ENCODE measurements at places on chromosomes 4 and X.

- DNase-seq: no peak
Observed at GRCh38 chrX:15939737-15940136, 85.1 kb upstream of the AP1S2 start.

- DNase-seq: no peak
Observed at GRCh38 chr4:87916626-87917025, 58.9 kb upstream of the SPP1 start.

DNA sequence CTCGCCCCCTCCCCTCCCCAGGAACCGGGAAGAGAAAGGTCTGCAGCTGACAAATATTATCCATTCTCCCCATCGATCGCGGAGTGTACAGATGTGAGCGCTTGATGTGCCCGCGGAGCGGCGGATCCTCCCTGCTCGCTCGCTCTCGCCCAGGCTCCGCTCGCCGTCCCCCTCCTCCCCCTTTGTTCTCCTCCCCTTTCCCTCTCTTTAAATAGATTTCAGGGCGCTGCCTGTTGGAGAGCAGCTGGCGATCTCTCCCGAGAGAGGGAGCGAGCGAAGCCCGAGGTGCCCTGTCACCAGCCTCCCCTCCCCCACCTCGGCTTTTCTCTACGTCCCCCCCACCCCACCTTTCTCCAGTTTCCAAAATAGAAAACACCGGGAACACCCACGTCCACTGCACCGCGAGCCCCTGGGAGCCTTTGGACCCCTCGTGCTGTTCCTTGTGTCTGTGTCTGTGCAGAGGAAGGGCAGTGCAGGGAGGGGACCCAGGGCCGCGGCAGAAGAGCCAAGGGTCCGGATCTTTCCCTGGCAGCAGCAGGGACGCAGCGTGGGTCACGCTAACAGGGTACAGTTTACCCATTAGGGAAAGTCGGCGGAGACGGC, 56.6 kb upstream of the BCOR start:
- DNase-seq: peak; percentile 69

GRCh38 chrX:150197388-150197787, 165.7 kb upstream of the MAMLD1 start:
- DNase-seq: no peak

DNA sequence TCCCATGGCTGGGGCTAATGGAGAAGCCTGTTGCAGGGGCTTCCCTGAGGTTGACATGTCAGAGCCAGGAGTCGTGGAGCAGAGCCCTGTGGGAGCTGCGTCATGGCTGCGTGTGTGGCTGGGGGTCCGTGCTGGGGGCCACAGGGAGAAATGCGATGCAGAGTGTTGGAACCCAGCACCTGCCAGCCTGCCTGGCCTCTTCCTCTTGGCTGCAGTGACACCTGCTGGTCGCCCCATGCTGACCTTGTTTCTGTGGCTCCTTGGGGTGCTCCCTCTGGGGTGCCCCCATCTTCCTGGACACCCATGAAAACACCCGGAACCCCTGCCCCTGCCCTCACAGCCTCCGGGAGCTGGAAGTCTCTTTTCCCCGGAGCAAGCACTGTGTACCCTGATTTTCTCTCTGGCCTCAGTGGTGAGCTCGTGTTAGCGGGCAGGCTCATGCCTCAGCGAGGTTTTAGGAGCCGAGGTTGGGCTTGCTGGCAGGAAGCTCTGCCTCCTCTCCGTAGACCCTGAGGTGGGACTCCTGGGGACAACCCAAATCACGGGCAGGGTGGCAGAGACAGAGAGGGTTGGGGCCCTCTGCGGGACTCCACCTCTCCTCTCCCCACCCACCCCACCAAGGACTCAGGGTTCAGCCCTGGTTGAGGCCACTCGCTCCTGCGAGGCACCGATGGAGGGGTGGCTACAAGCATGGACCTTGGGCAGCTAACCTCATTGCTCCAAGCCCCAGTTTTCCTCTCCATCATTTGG, 103.7 kb downstream of the SORCS2 start:
- DNase-seq: peak; percentile 48

GRCh38 chrX:38807873-38808272, 6.6 kb downstream of the MID1IP1 start:
- DNase-seq: no peak

DNA sequence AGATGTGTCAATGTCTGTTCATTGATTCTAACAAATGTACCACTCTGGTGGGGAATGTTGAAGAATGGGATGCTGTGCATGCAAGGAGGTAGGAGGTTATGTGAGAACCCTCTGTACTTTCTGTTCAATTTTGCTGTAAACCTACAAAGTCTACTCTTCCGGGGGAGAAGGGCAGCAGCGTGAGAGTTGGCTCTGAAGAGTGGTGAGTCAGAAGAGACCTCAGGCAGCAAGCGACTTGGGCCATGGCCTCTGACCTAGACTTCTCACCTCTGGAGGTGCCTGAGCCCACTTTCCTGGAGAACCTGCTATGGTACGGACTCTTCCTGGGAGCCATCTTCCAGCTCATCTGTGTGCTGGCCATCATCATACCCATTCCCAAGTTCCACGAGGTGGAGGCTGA, 26.7 kb downstream of the MANBA start:
- no peak for DNase-seq

GRCh38 chrX:103431316-103431715, 55.0 kb downstream of the BEX3 start:
- no peak for DNase-seq

- no peak for DNase-seq
Observed at GRCh38 chrX:57822398-57822797, 87.9 kb downstream of the ZXDA start.

DNA sequence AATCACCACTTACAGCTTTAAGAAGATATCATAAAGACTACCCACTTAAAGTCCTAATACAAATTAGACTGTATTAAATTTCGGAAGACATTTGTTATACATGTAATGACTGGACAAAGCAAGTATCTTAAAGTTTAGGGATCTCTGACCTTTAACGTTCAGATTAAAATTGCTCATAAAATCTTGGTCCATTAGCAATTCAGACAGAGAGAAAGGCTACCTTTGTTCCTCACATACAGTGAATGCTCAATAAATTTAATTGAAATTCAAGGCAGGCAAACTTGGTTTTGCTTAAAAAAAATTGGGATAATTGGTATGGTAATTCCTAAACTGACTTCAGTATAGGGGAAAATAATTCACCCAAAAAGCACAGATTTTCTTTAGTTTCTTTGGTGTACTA, 285.9 kb upstream of the EMCN start:
- no peak for DNase-seq

DNA sequence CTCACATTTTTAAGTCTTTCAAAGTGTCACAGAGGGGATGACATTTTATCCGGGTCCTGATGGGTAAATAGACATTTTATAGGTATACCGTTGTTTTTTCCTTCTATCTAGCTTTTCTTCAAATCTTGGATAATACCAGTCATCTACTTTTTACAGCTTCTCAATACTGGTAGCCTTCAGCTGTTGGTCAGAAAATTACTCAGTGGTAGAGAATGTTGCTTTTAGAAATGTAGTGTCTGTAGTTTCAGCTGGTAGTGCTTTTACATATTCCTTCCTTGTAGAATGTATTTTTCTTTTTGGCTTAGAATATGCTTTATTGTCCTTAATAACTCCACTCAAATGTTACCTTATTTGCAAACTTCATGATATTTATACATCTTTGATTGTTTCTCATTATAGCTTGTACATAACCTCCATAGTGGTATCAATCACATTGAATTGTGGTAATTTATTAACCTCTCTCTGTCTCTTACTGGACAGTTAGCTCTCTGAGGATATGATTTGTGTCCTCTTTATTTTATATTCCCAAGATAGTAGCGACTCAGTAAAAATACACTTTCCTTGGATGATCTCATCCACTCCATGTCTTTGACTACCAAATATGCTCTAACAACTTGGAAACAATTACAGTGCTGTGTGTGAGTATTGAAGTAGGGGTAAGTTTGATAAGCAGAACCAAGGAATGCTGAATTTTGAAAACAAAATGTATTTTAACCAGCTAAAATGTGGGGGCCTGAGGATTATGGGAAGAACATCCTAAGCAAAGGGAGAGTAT, 53.8 kb downstream of the RAP1GDS1 start:
- DNase-seq: no peak

- no peak for DNase-seq
Observed at GRCh38 chr4:152927737-152928136, 8.4 kb upstream of the FHDC1 start.

GRCh38 chrX:153800746-153801145, 6.3 kb downstream of the SSR4 start:
- DNase-seq: no peak

- DNase-seq: no peak
Observed at GRCh38 chrX:2334237-2334636, 166.5 kb downstream of the DHRSX start.

- DNase-seq: no peak
Observed at GRCh38 chrX:107684956-107685385, 56.7 kb downstream of the PRPS1 start.

- no peak for DNase-seq
Observed at GRCh38 chr4:105556206-105556605, 3.8 kb downstream of the ARHGEF38 start.

DNA sequence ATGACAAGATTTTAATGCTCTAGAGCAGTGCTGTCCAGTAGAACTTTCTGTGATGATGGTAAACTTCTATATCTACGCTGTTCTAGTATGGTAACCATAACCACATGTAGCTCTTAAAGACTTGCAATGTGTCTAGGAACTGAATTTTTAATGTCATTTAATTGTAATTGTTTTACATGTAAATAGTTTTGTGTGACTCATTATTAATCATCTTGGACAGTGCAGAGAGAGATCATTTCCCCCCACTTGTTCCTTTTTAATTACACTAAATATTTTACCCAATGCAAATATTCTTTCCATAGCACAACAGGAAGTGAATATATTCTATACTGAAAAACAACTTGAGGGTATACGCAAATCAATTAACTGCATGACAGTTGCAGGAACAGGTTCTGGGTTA, 5.8 kb downstream of the ATG4A start:
- no peak for DNase-seq

DNA sequence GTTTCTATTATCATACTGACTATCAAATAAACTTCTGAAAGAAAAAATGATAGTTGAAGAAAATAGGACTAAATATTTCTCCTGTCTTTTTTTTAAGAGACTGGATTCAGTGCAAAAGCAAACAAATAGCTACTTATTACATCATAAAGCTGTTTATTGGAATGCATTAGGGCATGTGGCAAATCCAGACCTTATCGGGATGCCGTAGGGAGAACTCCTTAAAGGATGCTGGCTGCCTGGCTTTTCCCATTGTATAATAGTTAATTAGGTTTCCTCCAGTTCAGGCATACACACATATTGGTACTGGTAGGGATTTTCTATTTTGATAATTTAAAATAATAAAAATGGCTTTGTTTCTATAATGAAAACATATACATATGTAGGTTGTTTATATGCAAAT, 539.3 kb upstream of the ATOH1 start:
- DNase-seq: no peak

- DNase-seq: no peak
Observed at GRCh38 chr4:28167411-28167810, 1306.8 kb downstream of the STIM2 start.

DNA sequence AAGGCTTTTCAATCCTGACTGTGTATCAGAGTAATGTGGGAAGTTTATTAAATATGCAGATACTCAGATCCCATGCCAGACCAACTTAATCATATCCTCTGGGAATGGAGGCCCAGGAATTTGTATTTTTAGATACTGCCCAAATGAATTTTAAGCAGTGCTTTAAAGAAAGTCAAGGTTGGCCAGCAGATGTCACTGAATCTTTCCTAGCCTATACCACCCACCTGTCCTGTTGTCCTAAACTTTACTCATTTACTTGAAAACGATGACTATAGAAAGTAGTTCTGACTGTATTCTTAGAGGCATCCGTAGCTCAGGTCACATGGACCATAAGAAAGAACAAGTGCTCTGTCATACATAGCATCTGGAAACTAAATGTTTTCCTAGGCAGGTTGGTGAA, 79.9 kb downstream of the AMOT start:
- DNase-seq: peak; percentile 17

DNA sequence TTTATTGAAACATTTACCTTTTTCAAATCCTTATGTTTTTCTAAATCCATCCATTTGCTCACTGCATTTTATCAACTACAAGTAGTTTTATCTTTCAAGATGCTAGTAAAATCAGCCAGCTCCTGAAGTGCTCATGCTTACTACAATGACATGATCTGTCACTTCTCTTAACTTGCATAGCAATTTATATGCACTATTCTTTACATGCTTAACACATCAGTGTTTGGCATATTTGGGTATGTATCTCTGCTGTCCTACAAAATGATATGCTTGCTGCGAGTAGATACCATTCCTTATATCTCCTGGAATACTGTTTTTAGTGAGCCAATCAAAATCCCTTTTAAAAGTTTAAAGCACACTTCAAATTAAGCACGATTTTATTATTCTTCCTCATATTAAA, 2726.8 kb downstream of the PCDH7 start:
- no peak for DNase-seq

Data from hepatic stellate cell (primary cell).